ENCODE measurements at places on chromosomes 7 and 10.

- no peak for DNase-seq
Observed at GRCh38 chr10:104307576-104308438, 30.5 kb downstream of the ITPRIP start.

- DNase-seq, result no peak
Observed at GRCh38 chr7:22210355-22210754, 146.6 kb downstream of the RAPGEF5 start.

GRCh38 chr10:78260141-78260540, 226.5 kb downstream of the RPS24 start:
- no peak for DNase-seq

DNA sequence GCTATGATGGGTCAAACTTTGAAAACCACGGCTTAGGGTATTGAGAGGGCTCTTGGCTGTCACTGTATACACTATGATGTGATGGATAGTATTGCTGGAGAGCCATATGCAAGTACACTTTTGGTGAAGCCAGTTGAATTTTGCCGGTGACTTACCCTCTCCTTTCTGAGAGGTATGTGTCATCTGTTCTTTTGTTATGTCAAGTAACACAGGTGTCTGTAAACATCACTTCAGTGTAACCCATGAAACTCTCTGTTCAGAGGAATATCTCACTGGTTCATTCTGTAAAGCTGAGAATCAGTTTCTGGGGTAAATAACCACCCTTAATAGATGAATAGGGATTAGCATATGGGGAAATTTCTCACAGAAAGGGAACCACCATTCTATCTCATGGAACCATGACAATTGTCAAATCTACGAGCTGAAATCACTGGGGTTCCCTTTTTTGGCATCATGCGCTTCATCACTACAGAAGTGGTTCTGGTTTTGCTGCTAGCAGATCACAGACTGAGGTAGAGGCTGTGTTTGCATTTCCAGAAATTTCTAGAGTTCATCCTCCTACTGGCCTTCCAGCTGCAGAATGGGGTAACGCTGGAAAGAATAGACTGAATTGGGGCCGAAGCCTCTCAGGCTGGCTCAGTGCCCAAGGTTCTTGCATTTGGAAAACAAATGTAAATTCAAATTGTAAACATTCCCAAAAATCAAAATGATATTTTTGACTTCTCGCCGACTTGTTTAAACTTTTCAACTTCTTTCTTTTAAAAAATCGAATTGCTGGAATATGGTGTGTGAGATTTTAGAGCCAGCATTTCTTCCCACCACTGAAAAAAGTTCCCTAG, 83.3 kb upstream of the CREB5 start:
- no peak for DNase-seq

- no peak for DNase-seq
Observed at GRCh38 chr10:6916601-6917000, 336.5 kb upstream of the PRKCQ start.

GRCh38 chr10:126376956-126377355, 11.3 kb downstream of the ADAM12 start:
- DNase-seq, result no peak

- no peak for DNase-seq
Observed at GRCh38 chr7:109003742-109004141, 434.1 kb downstream of the DNAJB9 start.

DNA sequence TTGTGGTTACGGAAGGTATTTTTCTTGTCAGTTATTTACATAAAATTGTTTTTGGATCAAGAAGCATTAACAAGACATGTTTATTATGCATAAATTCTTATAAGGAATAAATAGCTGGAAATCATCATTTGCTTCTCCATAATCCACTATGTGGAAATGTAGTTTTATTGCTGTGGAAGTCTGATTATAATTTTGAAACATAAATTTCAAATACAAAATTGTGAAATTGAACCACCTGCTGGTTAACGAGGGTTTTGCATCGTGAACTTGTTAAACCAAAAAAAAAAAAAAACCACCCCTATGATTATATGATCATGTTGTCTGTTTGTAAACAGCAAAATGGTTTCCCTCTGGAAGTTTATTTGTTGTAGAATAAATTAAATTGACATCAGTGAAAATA, 25.9 kb downstream of the ABRAXAS2 start:
- no peak for DNase-seq

DNA sequence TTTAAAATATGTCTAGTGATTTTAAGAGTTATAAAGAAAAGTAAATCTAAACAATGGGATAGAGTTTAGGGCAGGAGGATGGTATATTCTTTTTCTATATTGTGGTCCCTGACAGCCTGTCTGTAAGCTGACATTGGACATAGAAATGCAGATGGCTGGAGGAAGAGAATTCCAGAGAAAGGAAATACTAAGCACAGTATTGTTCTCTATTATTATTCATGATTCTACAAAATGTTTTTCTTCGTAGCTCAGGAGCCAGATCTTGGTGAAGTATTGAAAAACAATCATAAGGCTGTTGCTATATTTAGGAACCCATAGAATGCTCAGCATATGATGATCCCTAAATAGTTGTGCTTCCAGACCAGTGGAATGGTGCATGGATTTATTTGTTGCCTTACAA, 117.0 kb upstream of the FAM3C start:
- DNase-seq, result no peak

DNA sequence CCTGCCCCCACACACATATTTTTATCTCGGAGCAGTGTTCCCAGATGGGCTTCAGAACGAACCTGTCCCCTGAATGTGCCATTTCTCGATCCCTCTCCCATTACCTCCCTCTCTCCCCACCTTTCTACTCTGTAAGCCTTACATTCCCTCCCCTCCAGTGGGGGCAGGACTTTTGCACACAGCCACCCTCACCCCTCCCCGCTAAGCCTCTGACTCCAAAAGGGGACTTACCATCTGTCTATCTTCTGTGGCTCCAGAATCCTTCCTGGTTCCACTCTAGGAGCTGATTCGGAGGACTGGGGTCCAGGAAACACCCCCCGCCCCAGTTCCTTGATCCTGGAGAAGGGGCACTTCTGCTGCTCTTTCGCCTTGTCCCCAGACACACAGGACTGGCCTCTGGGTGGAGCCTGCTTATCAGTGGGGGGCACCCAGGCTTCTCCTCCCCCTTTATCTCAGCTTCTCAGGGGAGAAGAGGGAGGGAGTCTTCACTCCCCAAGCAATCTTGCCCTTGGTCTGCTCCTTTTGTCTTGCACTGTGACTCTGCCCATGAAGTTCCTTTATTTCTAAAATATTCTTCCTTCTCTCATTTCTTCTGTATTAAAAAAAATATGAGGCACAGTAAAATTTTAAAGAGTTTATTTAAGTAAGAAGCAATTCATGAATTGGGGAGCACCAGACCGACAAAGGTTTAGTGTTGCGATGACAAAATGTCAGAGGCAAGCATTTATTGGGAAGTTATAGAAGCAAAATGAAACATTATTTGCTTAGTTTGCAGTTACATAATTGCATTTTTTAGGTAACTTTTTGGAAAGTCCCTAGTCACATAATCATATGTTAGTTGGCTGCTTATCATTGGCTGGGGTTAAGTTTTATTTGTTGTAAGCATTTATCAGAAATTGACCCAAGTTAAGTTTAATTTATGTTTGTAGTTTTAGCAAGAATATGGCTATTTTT, at the start of gene KEL:
TSS of gene KEL (minus strand) at position 391 of the 954 bp plus-strand sequence. CDS start at position 234, 157 bp downstream.
- no peak for DNase-seq

GRCh38 chr10:120365872-120366271, 91.2 kb upstream of the PLPP4 start:
- DNase-seq, result no peak

DNA sequence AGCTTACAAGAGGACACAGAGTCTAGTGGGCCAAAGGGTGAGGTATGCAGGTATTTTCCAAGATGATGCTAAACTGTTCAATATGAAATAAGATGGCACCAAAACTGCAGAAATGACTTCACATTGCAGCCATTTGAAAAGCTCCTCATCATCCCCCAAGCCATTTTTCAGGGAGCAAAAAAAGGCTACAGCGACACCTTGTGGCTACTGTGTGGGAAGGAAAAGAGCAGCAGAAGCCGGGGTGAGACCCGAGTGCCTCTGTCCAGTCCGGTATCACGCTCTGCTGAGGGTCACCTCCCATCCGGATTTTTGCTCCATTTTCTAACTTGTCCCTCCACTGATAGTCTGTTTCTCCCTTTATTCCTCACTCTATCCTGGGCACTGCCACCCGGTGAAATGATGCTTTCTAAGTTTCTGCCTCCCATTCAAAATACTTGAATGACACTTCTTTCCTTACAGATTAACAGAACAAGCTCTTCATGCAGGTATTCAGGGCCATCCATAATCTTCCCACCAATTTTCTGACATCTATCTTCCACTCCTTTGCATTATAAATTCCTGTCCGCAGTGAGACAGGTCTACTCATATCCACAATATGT, 220.2 kb downstream of the DGKI start:
- peak; percentile 5 for DNase-seq

DNA sequence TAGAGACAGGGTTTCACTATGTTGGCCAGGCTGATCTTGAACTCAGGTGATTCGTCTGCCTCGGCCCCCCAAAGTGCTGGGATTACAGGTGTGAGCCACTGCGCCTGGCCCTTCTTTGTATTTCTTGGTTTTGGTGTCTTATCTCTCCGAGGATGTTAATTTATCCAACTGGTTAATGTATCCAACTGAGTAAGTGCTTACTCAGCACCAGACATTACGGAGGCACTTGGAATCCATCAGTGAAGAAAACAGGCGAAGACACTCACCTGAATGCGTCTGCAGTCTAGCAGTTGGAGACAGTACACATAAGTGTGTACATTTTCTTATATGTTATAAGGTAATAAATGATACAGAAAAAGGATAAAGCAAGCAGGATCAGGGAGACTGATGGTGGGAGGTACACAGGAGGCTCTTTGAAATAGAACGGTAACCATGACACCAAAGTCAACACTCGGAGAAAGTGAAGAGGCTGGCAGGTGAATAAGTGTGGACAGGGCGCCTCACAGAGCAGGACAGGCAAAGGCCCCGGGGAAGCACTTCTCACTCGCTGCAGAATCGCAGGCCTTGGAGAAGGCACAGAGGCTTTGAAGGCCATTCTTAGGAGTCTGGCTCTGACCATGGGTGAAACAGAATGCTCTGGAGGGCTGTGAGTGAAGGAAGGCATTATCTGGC, 73.1 kb downstream of the LANCL2 start:
- DNase-seq, result no peak

DNA sequence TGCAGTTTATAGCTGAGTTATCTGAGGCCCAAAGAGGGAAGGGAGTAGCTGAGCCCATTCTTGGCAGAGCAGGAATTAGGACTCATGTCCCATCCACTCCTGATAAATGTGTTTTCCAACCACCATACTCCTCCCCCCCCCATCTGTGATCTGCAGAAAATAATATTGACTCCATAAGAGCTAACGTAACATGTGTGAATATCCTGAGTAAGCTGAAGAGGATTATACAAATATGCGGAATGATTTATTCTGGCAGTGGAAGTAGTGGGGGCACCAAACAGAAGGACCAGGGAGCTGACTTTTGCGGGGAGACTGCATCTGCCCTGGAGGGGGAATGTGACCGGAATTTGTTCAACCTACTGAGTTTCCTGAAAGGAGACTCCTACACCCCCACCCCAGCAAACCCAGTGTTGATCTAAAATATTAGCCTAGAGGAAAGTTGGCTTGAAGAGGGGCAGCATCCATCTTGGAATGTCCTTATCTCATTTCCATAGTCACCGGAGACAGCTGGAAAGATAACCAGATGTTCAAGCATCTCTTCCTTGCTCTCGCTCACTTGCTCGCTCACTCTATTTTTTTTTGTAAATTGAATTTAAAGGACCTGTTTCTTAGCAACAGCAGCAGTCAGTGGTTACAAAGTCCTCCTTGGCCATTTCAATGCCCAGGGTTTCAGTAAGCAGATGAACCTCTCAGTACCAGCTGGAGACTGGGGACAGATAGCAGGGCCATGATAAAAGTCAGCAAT, 114.7 kb downstream of the RPS24 start:
- DNase-seq, result no peak
